Dermis microvascular lymphatic vessel endothelial cell (primary cell): ENCODE measurements at places on chromosomes 5 and 9.

GRCh38 chr9:129027224-129027684 is 877 bp downstream of the SH3GLB2 start:
- DNase-seq: no peak

DNA sequence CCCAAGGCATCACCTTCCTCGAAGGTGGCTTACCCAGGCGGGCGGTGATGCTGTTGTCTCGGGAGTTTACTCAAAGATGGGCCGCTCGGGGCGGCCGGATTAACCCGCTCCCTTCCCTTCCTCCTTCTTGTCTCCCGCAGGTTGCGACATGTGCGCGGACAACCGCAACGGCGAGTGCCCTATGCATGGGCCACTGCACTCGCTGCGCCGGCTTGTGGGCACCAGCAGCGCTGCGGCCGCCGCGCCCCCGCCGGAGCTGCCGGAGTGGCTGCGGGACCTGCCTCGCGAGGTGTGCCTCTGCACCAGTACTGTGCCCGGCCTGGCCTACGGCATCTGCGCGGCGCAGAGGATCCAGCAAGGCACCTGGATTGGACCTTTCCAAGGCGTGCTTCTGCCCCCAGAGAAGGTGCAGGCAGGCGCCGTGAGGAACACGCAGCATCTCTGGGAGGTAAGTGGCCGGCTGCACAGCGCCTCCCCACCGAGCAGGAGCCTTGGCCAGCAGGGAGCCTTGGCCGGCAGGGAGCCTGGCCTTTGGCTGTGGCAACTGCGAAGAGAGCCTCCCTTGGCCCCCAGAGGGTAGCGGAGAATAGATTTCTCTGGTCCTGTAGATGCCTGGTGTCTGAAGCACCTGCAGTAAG is 10.6 kb downstream of the PRDM6 start:
- no peak for DNase-seq

GRCh38 chr5:1010641-1011046 is 2.0 kb downstream of the NKD2 start:
- no peak for DNase-seq

DNA sequence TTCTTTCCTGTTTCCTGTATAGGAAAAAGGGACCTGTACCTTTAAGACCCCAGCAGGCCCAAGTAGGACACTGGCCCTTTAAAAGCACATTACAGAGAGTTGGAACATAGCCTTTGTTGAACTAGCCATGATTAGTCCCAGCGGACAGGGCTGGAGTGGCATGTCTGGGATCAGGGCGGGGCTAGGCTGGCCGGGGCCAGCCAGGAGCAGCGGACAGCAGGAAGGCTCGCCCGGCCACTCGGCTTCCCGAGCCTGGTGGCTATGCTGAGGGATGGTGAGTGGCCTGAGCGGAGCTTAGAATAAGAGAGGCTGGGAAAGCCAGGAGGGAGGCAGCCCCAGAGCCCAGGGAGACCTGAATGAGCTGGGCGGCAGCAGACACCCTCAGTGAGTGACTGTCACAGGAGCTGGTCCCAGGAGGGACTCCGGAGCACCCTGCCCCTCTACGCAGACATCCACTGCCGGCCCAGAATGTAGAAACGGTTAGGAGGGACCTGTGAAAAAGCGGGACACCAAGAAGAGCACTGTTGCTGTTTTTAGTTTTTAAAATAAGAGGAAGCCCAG is 92.1 kb downstream of the DAB2IP start:
- DNase-seq: peak; percentile 83

- peak; percentile 80 for DNase-seq
Observed at GRCh38 chr9:35754264-35754663, at the start of gene MSMP. Gene MSMP (minus strand): TSS chr9:35754276. CDS start chr9:35754129, 147 bp downstream.
